Activated T-helper 2 cell treated with anti-CD3 and anti-CD28 coated beads, Interferon-gamma antibody, Interleukin-2, Interleukin-4, amounts not matched to agents 10 μg/mL and 5 μg/mL and 100 μg/mL, durations not matched to agents 14 hours and 24 hours and 36 hours (primary cell): ENCODE measurements at places on chromosomes 1 and 21. TPM values are rescaled to one million over a fixed set of nuclear protein-coding genes. Genes with fewer than 3 reads are reported as not detected.

DNA sequence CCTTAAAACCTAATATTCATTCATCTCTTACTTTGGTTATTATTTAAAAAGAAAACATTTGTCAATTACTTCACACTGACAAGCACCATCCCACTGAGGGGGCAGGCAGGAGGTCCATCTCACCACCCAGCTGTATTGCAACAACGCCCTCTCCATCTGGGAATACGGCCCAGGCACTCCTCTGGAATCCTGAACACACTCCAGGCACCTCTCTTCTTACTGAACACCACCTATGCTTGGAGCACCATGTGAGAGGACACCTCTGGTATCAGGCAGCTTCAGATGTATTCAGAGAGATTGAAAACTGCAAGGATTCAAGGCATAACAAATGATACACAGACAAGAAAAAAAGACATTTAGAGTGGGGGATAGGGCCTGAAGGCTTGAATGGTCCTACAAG is 147.1 kb downstream of the CACNA1E start:
- no peak for DNase-seq

DNA sequence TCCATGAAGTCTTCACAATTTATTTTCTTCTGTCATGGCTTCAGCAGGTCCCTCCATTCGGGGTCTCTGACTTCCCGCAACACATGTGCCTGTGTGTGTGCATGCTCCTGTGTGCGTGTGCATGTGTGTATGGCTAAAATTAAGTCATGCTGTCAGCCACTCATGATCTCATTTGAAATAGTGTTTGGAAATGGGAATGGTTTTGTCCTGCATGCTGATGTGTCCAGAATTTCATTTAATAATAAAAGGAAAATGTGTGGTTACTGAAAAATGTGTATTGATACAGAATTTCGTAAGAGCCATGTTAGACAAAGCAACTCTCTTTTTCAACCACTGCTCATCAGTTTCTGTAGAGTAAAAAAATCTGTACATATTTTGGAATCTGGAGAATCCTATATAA is 123.8 kb upstream of the PRDX6 start:
- no peak for DNase-seq

DNA sequence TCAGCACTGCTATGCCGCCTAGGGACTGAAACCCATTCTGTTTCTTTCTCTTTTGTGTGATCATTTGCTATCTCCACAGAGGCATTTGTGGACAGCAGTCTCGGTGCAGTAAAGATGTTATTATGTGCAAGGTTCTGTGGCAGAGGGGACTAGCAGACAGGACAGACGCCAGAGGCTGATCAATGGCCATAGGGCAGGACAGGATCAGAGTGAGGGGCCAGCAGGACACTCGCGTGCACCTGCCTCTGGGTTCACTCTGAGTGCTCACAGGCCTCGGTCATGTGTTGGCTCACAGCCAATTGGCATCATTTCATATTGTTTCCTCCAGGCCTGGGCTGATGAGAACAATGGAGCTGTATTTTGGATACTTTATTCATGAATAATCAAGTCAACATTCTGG is 212.6 kb downstream of the TGFB2 start:
- DNase-seq = no peak

- no peak for DNase-seq
Observed at GRCh38 chr1:228375578-228376261, 30.9 kb downstream of the TRIM11 start.

- no peak for DNase-seq
Observed at GRCh38 chr1:94919241-94920030, 7.5 kb downstream of the CNN3 start.

GRCh38 chr1:34682452-34683223 is 72.2 kb upstream of the GJB5 start:
- DNase-seq = no peak

GRCh38 chr21:39321424-39321823 is 8.0 kb upstream of the BRWD1 start:
- no peak for DNase-seq

DNA sequence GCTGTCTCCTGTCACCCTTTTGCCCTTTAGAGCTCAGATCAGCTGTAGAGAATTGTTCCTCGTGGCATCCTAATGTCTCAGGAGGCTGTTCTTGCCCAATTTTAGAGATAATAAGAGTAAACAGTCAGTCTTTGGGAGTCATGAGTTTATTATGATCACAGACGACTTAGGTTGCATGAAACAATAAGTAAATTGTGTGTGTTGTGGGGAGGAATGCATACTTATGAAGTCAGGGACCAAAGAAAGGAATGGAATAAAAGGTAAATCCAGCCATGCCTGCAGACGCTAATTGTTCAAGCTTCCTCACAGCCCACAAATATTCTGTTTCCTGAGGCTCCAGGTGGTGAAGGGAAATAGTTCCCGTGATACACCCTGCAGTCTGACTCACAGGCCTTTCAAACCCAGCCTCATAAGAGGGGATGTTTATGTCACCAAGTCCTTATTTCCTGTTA is 897 bp downstream of the EPHX4 start:
- DNase-seq = no peak

- no peak for DNase-seq
Observed at GRCh38 chr1:175380521-175381300, 188.1 kb upstream of the KIAA0040 start.

- no peak for DNase-seq
Observed at GRCh38 chr1:107198561-107198960, 57.7 kb downstream of the NTNG1 start.

DNA sequence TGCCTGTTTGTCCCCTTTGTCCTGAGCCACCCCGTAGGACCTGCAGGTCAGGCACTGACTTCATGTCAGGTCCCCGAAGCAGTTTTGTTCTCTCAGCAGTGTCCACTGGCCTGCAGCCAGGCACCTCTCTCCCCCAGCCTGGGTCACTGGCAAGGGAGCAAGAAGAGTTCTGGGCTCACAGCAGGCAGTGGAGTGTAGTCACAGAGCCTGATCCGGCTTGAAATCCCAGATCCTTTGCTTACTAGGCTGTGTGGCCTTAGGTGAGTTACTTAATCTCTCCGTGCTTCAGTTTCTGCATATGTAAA is 34.2 kb downstream of the L1TD1 start:
- DNase-seq = no peak

- no peak for DNase-seq
Observed at GRCh38 chr1:2984399-2985061, 36.7 kb upstream of the ACTRT2 start.

GRCh38 chr1:59427155-59427554 is 130.3 kb downstream of the FGGY start:
- no peak for DNase-seq

DNA sequence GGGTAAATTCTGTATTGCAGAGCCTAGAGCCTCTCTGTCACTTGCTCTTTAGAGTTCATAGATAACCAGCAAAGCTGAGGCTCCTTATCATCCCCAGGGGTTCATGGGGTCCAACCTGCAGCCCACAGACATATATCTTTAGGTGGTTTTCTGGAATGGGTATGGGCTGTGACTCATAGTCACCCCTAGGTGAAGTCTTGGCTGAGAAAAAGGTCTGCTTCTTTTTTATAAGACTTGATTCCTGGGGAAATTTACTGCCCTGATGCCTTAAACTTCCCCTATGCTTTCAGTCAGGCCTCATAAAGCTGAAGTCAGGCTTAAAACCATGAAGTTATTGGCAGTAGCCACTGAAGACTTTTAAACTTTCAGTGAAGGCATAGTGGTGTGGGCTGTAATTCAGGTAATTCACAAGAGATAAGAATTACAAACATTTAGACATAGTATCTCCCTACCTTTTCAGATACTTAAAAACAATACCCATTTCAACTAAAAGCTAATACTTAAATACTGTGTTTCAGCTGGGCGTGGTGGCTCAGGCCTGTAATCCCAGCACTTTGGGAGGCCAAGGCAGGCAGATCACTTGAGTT is 46.8 kb downstream of the MACO1 start:
- DNase-seq = no peak

DNA sequence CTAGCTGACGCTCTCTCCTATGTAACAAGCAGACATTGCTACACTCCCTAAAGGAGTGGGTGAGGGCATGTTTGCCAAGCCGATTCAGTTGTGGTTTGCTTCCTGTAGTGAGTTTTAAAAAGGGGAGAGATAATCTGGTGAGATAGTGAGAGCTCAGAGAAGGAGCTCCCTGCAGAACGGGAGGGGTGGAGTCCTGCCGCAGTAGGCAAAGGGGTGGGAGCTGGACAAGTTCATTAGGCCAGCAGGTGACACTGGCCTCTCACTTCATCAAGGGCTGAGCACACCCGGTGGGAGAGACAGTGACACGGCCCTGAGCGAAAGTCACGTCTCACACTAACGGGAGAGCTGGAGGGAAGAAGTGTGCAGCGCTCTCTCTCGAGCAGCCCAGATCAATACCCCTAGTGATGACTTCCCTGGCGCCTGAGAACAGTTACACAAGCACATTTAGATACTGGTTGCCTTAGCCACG is 144.0 kb upstream of the CD34 start:
- no peak for DNase-seq

- DNase-seq = no peak
Observed at GRCh38 chr1:222940095-222940494, 125.3 kb downstream of the DISP1 start.

DNA sequence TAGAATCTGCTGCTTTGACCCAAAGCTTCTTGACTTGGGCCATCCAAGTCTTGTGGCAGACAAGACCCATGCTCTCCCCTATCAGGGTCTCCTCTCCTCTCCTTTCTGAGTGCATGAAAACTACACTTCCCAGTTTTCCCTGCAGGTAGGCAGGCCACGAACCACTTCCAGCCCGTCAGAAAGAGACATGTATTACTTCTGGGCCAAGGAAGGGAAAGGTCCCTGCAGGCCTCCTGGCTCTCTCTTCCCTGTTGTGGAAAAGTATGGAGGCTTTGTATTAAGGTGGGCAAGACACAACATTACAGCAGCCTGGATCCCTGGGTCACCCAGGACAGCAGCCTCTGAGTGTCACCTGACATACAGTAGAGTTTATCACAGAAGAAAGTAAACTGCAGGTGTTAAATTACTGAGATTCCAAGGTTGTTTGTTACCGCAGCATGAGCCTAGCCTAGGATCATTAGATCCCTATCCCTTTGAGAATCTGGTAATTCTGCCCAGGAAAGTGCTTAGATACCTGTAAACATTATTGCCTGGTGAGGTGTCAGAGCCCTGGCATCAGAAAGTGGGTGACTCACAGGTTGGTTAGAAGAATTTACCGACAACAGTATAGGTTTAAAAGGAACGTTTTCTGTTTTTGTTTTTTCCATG is 717.3 kb downstream of the MATN1 start:
- DNase-seq = no peak

Gene GRIK1
- not detected in 2 replicates for total RNA-seq

Gene IFNGR2
- 14.5 and 16.2 TPM in 2 replicates for total RNA-seq

Gene CACNA1S
- total RNA-seq = not detected in 2 replicates

Gene FCRL4
- not detected in 2 replicates for total RNA-seq

Gene RERE
- total RNA-seq = 139 and 154 TPM in 2 replicates

Gene SLC45A1
- 0.50 and 0.80 TPM in 2 replicates for total RNA-seq
